ENCODE measurements at places on chromosomes 12 and 14. TPM values are rescaled to one million over a fixed set of nuclear protein-coding genes. Genes with fewer than 3 reads are reported as not detected.

Gene WDR89
- 6.0 TPM for polyA plus RNA-seq

Gene EID3
- polyA plus RNA-seq, result 139 TPM

Gene ZNF385A
- 10.9 TPM for polyA plus RNA-seq

Gene HOXC4
- 4.3 TPM for polyA plus RNA-seq

Gene NFATC4
- polyA plus RNA-seq, result 83.6 TPM

Gene GDF3
- polyA plus RNA-seq, result not detected

Gene CCDC38
- 31.8 TPM for polyA plus RNA-seq

Gene FGF6
- not detected for polyA plus RNA-seq

Gene TSPAN19
- polyA plus RNA-seq, result 7.5 TPM

Gene GPRC5A
- 2.8 TPM for polyA plus RNA-seq

Gene ARHGEF40
- 22.0 TPM for polyA plus RNA-seq

Gene DNAL1
- 136 TPM for polyA plus RNA-seq

Gene SPIC
- not detected for polyA plus RNA-seq

Gene CD163L1
- 8.8 TPM for polyA plus RNA-seq

Gene CMKLR1
- polyA plus RNA-seq, result 9.5 TPM

Gene SLCO1B1
- polyA plus RNA-seq, result not detected

Gene DBX2
- 1.1 TPM for polyA plus RNA-seq

Gene DCN
- 1,453 TPM for polyA plus RNA-seq

Gene HCFC2
- polyA plus RNA-seq, result 95.2 TPM

Gene STX2
- polyA plus RNA-seq, result 39.5 TPM

Gene LMO3
- polyA plus RNA-seq, result 2.3 TPM

Gene TAS2R19
- polyA plus RNA-seq, result 0.34 TPM

Gene RERG
- 27.2 TPM for polyA plus RNA-seq

Gene NTS
- polyA plus RNA-seq, result 1.2 TPM

Gene EIF2S3B
- polyA plus RNA-seq, result 4.1 TPM

Gene SLCO1C1
- 2.6 TPM for polyA plus RNA-seq

Gene PDE3A
- 2.7 TPM for polyA plus RNA-seq

Gene ESRRB
- polyA plus RNA-seq, result 3.3 TPM

Gene SNAPC1
- 16.2 TPM for polyA plus RNA-seq

Gene GALNT8
- polyA plus RNA-seq, result 31.1 TPM

Gene INHBC
- 2.1 TPM for polyA plus RNA-seq

Gene SAMD15
- polyA plus RNA-seq, result 31.3 TPM

Gene EP400
- 44.2 TPM for polyA plus RNA-seq

Gene ARHGEF25
- polyA plus RNA-seq, result 18.7 TPM

Gene OR4N5
- polyA plus RNA-seq, result not detected

Gene OR4K5
- not detected for polyA plus RNA-seq

Gene CEBPE
- not detected for polyA plus RNA-seq

Gene IFI27L2
- 71.8 TPM for polyA plus RNA-seq

Gene NUAK1
- polyA plus RNA-seq, result 9.1 TPM

Gene TMEM30B
- polyA plus RNA-seq, result 5.9 TPM

Gene ANKRD9
- 21.0 TPM for polyA plus RNA-seq

Gene TEAD4
- polyA plus RNA-seq, result 9.7 TPM

Gene RNASE4
- polyA plus RNA-seq, result 27.7 TPM

Gene COX8C
- 65.3 TPM for polyA plus RNA-seq

Gene KRT1
- polyA plus RNA-seq, result 0.20 TPM

Gene GZMB
- 1.5 TPM for polyA plus RNA-seq

Gene GALNT6
- 2.8 TPM for polyA plus RNA-seq

Gene SRRM4
- 1.4 TPM for polyA plus RNA-seq

Gene BMAL2
- polyA plus RNA-seq, result 2.7 TPM

Gene SPSB2
- polyA plus RNA-seq, result 21.3 TPM

Gene INHBE
- polyA plus RNA-seq, result 0.12 TPM

Gene PPP1R1A
- 6.3 TPM for polyA plus RNA-seq

Gene KLHDC1
- 7.6 TPM for polyA plus RNA-seq

Gene KSR2
- polyA plus RNA-seq, result 3.8 TPM

Gene RNFT2
- 11.7 TPM for polyA plus RNA-seq
